RWPE1 (cell line): ENCODE measurements at places on chromosomes 6 and 20.
A peak's percentile ranks its signal among the peaks of the same experiment; 100 is the strongest.

DNA sequence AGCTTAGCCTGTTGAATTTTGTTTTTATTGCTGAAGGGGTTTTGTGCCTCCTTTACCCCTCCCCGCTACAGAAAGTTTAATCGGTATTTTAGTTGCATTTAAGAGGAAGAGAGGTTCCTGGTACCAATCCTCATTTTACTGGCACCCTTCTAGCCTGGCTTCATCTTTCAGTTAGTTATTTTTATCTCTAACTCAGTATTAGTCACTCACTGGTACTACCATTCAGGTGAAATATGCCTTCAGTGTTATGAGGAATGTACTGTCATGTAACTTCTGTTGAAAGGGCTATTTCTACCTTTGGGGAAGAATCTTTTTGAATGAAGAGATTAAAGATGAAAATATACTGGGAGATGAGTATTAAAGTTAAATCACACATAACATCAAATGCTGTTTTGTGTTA, 211.8 kb downstream of the CDKAL1 start:
- DNase-seq, result peak; percentile 15

- no peak for DNase-seq
These were observed 8.5 kb upstream of the SLCO4A1 start for GRCh38 chr20:62633598-62634329.

DNA sequence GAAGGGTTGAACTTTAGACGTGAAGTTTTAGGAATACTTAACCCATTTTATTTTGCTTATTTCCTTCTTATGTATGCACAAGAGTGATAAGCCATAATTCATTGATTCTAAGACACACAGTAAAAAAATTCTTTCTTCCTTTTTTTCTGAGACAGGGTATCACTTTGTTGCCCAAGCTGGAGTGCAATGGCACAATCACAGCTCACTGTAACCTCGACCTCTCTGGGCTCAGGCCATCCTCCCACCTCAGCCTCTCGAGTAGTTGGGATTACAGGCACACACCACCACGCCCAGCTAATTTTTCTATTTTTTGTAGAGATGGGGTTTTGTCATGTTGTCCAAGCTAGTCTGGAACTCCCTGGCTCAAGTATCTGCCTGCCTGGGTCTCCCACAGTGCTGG, 116.6 kb upstream of the RNF24 start:
- DNase-seq, result no peak

DNA sequence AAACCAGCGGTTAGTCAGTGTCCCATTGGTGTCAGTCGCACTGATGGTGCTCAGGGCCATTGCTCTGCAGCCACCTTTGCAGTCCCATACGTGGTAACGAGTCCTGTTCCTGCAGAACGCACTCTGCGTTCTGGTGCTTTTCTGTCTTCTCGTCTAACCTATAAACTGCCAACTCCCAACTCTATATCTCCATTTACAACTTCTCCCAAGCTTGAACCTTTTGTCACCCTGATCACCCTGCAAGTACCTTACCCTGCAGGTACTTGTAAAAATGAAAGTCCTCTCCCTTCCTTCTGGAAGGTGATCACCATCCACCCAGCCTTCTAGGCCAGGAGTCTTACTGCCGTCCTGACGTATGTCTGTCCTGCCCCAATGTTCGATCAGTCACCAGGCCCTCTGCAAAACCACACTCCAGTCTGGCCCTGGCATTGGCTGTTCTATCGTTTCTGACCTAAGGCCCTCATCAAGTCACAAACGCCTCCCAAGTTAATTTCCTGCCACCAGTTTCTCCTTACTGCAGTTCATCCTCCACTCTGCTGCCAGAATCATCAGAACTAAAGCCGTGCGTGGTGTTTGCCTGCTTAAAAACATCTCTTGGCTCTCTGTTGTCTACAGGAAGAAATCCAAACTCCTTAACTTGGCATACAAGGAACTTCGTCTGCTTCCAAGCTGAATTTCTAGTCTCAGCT, 7.9 kb downstream of the RREB1 start:
- no peak for DNase-seq

DNA sequence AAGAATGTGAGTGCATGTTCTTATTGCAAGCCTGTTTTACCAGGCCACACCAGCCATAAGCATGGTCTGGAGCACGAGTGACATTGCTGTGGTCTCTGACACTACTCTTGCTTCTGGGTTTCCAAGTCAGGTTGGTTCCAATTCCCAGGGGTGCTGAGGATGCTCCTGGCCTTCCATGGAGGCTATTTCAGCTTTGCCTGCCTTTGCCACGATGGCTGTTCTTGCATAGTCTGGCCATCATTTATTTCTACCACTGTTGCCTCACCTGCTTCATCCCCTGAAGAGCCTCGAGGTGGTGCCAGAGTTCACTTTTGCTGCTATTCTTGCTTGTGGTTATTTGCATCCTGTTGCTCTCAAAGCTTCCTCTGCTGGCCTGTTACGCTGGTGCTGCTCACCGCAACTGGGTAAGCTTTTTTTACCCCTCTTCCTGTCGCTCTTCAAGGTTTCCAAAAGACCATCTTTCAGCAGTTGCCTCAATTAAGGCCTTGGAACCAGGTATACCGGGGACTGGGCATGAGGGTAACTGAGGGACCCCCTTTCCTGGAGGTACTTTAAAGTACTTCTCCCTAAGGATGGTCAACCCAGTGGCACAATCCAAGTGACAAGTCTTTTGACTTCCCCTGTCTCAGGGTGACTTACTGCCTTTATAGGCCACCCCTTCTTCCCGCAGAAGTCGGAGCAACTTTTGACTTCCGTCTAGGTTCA, 64.5 kb downstream of the AKAP7 start:
- peak; percentile 13 for DNase-seq

GRCh38 chr6:12132351-12133222, 120.5 kb downstream of the HIVEP1 start:
- no peak for DNase-seq

- no peak for DNase-seq
These were observed 1.3 kb downstream of the PIGU start for GRCh38 chr20:34675561-34675960.
